ENCODE measurements at places on chromosomes 16 and 17.

GRCh38 chr17:79136596-79136995 is 62.0 kb downstream of the ENGASE start:
- DNase-seq = no peak

- no peak for DNase-seq
Observed at GRCh38 chr17:83149761-83150251, 70.4 kb downstream of the METRNL start.

DNA sequence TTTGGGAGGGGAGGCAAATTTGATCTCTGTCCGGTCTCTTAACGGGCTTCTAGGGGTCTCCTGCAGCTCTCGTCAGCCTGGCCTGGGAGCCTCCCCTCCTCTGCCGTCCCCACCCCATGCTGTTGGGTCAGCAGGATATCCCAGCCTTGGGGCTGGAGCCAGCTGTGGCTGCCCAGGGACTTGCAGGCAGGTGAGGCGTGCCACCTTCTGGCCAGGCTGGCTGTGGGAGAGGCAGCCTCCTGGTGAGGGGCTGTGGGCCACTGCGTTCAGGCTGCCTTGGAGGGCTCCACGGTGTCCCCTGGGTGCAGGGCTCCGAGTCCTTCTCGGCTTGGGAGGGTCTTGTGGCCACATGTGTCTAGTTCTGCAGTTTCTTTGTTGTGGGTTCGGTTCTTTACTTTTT is 34.6 kb downstream of the TBCD start:
- DNase-seq = no peak

- DNase-seq = no peak
Observed at GRCh38 chr17:13244513-13244912, 226.7 kb upstream of the ELAC2 start.

DNA sequence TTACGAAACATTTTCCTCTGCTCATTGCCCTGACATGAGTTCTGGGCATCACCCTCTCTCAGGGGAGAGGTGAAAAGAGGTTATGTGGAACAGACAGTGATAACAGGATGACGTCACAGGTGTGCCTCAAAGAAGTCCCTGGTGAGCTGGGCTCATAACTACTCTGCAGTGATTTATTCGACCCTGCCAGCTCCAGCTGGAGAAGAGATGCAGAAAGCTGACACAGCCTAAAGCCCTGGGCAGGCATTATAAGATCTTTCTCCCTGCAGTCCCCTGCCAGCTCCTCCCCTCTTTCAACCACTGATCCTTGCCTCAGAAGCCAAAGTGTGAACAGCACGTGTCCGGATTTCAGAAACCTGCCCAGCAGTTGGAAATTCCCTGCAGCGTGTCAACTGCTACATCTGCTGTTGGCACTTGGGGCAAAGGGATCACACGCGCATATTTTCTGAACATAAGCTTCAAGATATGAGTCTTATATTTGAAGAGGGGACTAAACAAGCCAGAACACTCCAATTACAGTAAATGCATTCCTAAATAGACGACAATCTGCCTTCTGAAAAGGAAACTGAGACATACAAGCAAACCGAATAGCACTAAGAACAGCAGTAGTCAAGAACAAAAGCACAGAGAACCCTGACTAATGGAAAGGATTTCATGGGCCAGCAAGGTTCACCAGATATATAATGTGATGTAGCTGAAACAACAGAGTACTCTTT is 80.5 kb downstream of the SMG6 start:
- DNase-seq = peak; percentile 48

GRCh38 chr17:79298799-79299198 is 224.2 kb downstream of the ENGASE start:
- DNase-seq = no peak

DNA sequence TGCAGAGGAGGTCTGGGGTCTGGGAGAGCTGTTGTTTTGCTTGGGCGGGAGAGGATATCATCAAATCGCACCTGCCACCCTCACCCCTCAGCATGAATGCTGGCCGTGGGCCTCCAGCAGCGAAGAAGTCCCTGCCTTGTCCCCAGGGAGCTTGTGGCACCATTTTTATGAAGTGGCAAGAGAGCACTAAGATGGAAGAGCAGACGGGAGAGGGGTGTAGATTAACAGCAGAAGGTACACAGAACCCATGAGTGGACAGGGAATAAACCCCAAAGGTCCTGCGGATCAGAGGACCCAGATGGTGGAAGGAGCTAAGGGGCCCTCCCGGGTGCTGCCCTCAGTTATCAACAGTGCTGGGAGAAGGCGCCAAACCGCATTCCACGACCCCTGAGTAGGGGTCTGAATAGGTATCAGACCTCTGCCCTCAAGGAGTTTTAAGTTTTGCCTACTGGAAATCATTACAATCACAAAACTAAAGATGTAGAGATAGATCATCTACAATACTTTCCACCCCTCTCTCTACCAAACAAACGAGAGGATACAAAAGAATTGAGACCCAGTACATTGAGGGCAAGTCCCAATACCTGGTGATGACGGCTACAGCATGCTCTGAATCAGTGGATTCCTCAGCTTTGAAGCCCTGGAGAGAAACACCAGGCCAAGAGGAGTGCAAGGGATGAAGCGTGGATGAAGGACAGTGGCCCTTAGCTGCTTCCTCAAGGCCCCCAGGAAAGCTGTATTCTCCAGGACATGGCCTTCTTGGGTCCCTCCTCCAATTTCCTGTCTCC is 60.2 kb downstream of the CCDC182 start:
- no peak for DNase-seq

All from stimulated activated CD8-positive, alpha-beta memory T cell treated with anti-CD3 and anti-CD28 coated beads, Interleukin-4, amount 100 ng/mL, for 24 hours (primary cell).